ENCODE measurements at places on chromosomes 11 and 22. TPM values are rescaled to one million over a fixed set of nuclear protein-coding genes. Genes with fewer than 3 reads are reported as not detected.

The MS4A14 gene
- 0.28 TPM for polyA plus RNA-seq

DNA sequence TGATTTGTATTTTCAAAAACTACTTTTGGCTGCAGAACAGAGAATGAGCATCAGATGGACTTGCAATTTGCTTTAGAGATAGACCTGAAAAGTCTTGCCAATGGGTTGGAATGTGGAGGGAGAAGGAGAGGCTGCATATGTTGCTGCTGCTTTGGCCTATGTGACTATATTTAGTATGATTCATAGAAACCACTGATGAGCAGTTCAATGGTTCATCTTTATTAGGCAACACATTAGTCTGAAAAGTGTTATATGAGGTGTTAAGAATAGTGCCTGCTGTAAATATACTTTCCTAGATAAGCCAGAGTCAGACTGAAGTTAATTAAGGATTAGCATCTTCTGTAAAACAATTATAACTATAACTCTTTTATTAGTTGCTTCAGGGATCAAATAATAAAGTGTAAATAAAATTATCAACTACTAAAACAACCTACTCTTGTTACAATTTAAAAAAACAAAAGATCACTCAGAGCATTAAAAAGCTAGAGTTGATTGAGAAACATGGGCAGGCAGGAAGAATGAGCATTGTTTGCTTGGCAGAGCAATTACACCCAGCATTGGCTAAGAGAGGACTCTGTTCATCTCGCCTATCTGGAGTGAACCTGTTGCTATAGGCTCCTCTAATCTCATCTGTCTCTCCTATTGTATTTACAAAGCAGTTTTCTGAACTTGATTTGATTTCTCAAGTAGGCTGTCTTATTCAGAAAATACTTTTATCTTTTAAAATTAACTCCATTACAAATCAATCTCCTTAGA lies 36.3 kb downstream of the HORMAD2 start:
- no peak for DNase-seq

DNA sequence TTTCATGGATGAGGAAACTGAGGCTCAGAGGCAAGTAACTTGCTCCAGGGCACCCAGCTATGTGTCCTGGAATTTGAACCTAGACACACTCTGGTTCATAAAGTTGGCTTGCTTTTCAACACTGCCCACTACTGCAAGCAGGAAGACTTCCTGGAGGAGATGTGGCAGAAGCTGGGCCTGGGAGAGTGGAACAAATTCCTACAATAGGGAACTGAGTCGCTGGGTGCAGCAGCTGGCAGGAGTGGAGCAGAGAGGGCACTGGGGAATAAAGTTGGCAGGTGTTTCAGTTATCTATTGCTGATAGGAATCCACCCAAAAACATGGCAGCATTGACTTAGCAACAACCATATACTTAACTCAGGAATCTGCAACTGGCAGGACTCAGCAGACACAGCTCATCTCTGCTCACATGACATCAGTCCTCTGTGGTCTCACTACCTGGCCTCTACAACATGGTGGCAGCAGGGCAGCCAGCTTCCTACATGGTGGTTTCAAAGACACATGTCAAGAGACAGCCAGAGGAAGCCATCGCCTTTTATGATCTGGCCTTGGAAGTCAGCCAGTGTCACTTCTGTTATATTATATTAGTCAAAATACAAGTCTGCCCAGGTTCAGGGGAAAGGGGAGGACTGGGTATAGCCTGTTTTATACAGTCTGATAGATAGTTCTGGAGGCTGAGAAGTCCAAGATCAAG lies 10.6 kb upstream of the CARD10 start:
- no peak for DNase-seq

The TRPM5 gene
- 3.7 TPM for polyA plus RNA-seq

The LYVE1 gene
- polyA plus RNA-seq: 70.5 TPM

- DNase-seq: no peak
Measured at GRCh38 chr11:86314636-86315035, 12.6 kb downstream of the HIKESHI start.

DNA sequence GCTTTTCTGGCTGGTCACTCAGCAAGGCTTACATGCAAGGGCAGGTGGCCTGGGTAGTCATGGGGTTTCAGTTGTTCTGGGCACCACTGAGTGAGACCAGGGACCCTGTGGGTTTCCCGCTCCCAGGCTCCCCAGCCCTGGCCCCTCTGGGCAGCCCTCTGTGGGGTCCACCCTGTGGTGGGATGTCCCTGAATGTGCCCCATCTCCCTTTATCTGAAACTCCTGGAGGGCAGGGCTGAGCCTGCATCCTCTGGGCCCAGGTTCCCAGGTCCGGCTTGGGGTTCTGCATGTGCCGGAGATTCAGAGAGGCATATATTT lies 1041.0 kb downstream of the BRD1 start:
- DNase-seq: no peak

The UBQLNL gene
- 0.30 TPM for polyA plus RNA-seq

The MS4A6E gene
- polyA plus RNA-seq: not detected

- DNase-seq: no peak
Measured at GRCh38 chr22:42313804-42314581, 43.5 kb upstream of the TCF20 start.

GRCh38 chr22:29154364-29155048 lies 51.2 kb upstream of the EMID1 start:
- DNase-seq: no peak

DNA sequence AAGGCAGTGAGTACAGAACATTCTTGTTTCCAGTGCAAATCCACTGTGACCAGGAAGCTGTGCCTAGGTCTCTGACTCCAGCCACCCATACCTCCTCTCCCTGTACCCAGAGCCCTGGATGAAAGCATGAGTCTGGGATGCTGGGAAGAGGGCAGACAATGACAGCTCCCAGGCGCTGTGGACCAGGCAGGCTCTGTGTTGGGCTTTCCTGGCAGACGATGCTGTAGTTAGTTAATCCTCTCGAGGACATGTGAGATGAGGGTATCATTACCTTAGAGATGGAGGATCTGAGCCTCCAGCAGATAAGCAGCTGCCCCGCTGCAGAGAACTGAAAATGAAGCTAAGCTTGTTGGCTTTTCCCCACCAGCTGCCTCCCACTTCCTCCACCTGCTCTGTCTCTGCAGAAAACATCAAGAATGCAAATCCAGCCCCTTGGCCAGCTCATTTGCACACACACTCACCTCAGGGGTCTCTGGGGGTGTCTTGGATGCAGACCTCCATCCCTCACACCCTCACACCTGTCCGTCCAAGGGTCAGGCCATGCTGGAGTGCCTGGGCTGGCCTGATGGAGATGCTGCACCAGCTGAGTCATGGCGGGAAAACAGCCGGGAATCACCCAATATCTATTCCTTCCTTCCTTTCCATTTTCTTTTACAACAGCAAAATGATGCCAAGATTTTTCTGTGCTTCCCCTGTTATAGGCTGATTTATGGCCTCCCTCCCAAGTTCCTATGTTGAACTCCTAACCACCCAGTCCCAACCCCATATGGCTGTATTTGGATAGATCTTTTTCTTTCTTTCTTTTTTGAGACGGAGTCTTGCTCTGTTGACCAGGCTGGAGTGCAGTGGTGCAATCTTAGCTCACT lies 94.9 kb upstream of the SEPTIN5 start:
- no peak for DNase-seq

The C11orf16 gene
- polyA plus RNA-seq: 0.93 TPM

The KCNQ1OT1 gene
- 2.7 TPM for polyA plus RNA-seq

GRCh38 chr22:44625981-44626687 lies 75.9 kb upstream of the PRR5 start:
- peak; percentile 47 for DNase-seq

GRCh38 chr11:128477811-128478210 lies 109.5 kb downstream of the ETS1 start:
- DNase-seq: no peak

The MYO7A gene
- 3.6 TPM for polyA plus RNA-seq

DNA sequence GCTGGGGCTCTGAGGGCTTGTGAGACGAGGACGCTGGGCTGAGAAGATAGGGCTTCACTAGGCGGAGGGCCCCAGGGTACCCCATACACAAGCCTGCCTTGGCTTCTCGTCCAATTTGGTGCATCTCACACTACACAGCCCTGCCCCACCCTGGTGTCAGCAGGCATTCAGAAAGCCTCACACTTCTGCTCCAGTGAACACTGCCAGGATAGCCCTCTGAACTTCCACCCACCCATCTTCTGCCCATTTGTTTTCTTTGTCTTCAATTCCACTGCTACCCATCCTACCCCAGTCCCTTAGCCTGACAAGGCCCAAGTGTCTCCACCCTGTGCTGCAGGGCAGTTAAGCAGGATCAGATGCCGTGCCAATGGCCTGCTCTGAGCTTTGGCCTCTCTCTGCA lies 1.9 kb upstream of the BUD13 start:
- DNase-seq: no peak

DNA sequence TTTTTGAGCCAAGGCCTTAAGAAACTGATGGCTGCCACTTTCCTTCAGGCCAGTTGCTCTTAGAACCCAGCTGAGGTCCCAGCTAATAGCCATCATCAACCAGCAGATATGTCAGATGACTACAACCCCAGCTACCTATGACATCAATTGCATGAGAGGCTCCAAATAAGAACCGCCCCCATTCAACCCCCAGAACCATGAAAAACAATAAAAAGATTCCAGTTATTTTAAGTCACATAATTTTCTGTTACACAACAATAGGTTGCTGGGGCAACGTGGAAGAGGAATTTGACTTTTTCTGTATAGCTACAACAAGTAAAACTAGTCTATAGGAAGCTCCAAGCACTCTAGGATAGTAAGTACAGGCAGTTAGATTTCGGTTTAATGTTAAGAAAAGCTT lies 216.3 kb upstream of the MTNR1B start:
- no peak for DNase-seq

- no peak for DNase-seq
Measured at GRCh38 chr11:18927550-18928322, 11.5 kb downstream of the MRGPRX1 start.

The JAML gene
- polyA plus RNA-seq: 2.6 TPM

The LMNTD2 gene
- 3.7 TPM for polyA plus RNA-seq

GRCh38 chr22:49481659-49482399 lies 345.8 kb downstream of the BRD1 start:
- DNase-seq: no peak

GRCh38 chr11:101860696-101861427 lies 53.9 kb upstream of the CEP126 start:
- no peak for DNase-seq

The CELSR1 gene
- polyA plus RNA-seq: 28.6 TPM
